Caudate nucleus (tissue), 63 donors: ENCODE measurements at places on chromosomes 13 and 19.

- DNase-seq: no peak
Observed at GRCh38 chr19:29537181-29537580, 11.4 kb downstream of the VSTM2B start.

- no peak for DNase-seq
Observed at GRCh38 chr13:73704587-73704986, 429.6 kb downstream of the KLF12 start.

- no peak for DNase-seq
Observed at GRCh38 chr13:40371531-40372125, 294.8 kb downstream of the FOXO1 start.

- no peak for DNase-seq
Observed at GRCh38 chr13:108676620-108677019, 47.2 kb downstream of the MYO16 start.

- no peak for DNase-seq
Observed at GRCh38 chr13:46527237-46527636, 25.7 kb upstream of the LRCH1 start.

- DNase-seq: no peak
Observed at GRCh38 chr19:6743714-6744380, 4.4 kb downstream of the TRIP10 start.

- DNase-seq: no peak
Observed at GRCh38 chr19:52603558-52604207, 33.6 kb downstream of the ZNF701 start.

DNA sequence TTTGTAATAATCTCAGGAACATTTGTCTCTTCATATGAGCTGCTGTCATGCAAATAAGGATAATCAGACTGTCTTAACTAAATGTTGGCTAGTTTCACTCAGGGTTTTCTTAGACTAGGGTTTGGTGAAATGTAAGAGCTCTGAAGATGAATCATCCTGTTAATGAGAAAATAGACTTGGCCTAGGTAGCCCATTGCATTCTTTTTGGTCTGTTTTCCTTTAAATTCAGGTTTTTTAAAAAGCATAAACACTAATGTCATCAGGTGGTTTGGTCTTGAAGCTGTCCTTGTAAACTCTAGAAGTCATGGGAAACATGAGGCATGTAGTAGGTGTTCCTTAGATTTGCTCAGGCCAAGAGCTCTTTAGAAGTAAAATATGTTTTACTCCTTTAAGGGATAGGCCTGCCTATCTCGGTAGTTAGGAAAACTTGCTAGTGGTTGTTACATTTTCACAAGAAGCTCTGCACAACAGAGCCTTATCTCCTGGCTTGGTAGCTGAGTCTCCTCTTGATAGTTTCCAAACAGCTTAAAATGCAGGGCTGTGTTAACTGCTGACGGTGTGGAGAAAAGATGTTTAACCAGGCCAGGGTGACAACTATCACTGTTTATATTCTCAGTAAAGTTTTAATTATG, 62.0 kb upstream of the C1QTNF9B start:
- DNase-seq: no peak

DNA sequence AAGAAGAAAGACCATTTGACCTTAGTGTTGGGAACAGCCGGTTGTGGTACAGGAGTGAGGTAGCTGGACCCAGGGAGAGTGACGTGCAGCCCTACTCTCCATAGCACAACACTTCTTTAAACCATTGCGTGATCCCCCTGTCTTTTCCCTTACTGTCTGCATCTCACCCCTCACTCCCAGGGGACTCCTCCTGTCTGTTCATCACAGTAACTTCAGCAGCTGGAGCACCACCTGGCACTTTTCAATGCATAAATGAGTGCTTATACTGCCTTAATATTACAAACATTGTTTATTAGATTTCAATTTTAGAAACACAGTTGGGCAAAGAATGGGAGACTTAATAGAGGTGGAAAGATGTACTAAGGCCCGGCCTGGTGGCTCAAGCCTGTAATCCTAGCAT, 285.5 kb downstream of the UQCRFS1 start:
- no peak for DNase-seq

- no peak for DNase-seq
Observed at GRCh38 chr13:61138857-61139256, 276.8 kb downstream of the PCDH20 start.

DNA sequence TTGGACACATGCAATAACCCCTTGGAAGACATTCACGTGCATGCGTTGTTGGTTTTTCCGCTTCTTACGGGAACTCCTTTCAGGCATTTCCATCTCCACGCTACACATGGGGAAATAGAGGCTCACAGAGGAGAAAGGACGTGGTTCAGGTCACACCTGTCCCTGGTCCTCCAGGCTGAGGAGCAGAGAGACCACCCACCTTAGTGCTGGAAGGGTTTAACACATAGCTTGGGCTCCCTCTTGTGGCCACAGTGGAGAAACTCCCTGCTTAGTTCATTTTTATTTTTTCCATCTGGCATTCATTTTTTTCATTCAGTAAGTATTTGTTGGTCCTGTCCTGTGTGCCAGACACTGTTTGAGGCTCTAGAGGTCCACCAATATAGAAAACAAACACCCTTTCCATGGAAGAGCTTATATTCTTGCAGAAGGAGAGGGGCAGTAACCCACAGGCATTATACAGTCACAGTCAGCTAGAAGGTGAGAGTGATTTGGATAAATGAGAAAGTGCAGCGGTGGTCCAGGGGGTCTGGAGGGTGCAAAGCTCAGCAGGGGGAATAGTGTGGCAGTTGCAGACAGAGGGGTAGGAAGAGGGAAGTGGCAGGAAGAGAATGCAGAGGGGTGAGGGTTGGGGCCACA, 24.2 kb upstream of the TTYH1 start:
- no peak for DNase-seq
